HS-5 (cell line): ENCODE measurements at places on chromosomes 2 and 18.

DNA sequence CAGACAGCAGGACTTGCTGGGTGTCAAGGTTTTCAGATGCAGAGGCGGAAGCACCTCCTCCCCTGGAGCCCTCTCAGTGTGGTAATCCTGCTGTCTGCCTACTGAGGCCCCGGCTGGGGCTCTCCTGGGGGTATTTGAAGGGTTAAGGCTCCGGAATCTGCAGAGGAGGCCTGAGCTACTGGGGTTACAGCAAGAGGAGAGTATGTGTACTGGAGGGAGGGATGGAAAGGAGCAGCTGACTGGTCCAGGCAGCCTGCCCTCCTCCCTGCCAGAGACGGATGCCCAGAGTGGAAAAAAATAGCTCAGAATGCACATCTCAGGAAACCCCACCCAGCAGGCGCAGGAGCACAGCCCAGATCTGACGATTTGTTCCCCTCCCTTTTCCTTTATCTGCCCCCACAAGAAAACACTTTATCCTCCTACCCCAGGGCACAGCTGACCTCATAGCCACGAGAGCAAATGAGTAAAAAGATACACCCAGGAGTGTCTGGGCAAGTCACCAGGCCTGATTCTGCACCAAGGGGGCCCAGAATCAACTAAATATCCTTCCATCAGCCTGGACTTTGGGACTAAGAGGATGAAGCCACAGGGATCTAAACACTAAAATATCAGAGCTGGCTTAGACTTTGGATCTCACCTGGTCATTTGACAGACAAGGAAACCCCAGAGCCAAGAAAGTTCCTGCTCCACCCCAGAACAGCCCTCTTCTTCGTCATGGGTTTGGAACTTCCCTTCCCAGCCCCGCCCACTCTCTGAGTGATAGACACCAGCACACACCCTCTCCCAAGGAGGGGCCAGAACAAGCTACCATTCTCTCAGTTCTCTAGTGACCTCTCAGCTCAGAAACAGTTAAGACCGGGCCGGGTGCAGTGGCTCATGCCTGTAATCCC, 5.5 kb downstream of the TMBIM1 start:
- peak; percentile 95 for DNase-seq

DNA sequence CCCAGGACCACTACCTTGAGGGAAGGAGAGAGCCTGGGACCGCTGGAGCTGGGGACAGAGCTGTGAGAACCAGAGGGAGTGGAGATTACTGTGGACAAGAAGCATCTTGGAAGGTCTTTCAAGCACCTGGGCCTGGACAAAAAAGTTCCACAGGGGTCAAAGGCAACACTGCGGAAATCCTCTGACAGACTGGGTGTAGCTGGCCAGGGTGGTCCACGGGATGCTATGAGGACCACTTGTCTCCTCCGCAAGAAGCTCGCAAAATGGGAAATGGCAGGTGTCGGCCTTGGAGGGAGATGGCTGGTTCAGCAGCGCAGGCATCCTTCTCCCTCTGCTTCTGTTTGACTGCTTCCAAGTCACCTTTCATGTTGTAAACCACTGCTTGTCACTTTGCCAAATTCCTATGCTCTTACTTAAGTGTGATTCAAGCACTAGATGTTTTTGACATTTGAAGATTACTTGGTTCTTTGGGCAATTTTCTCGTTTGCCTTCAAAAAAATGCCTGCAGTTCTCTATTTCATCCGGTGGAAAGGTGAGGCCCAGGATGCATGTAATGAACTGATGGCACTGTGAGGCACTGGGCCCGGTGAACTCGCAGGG, 27.7 kb downstream of the KLHL29 start:
- peak; percentile 71 for DNase-seq

DNA sequence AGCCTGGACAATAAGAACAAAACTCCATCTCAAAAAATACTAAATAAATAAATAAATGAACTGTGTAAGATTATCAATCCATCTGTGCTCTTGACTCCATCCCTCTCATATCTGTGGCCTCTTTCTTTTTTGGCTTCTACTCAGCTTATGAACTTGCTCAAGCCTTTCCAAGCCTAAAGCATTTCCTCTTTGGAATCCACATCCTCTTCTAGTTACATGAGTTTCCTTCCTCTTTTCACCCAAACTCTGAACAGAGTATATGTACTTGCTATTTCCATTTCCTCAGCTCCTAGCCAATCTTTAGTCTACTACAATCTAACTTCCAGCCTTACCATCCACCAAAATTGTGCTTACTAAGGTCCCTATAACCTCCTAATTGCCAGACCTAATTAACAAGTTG, 2.5 kb upstream of the DNAJC10 start:
- DNase-seq, result no peak

DNA sequence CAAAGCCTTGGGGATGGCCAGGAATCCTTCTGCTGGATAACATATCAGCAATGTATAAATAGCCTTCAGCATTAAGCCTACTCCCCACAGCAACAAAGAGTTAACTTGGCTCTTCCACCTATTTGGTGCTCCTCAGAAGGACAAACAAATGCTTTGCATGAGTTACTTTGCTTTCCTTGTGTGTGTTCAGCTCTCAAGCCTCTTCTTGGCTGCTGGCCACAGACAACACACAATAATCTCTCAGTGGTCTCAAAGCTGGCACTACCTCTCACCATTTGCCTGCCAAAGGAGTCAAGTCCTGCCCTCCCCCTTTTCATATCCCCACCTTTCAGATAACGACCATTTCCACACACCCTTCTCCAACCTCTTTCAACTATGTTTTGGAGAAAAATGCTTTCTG, 17.5 kb downstream of the FTCDNL1 start:
- no peak for DNase-seq

GRCh38 chr2:46876741-46877384, 38.7 kb downstream of the MCFD2 start:
- DNase-seq, result peak; percentile 75
